ENCODE measurements at places on chromosomes 2 and 18.

- no peak for DNase-seq
These were observed 32.1 kb upstream of the SLC66A3 start for GRCh38 chr2:11123001-11123809.

DNA sequence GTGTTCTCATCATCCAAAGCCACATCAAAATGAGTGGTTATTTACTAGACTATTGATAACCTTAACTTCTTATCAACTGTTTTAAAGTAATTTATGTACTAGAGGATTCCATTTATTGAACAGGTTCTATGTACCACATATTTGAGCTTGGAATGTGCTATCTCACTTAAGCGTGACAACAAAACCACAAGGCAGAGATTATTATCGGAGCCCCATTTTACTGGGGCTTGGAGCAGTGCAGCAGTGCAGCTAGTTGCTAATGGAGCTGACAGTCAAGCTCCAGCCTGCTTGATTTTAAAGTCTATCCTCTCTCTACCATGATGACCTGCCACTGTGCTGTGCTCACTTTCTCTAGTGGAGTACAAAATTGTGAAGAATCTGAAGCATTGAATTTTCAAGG, 24.6 kb downstream of the GCG start:
- no peak for DNase-seq

GRCh38 chr18:79763407-79763806, 34.3 kb upstream of the KCNG2 start:
- DNase-seq = no peak

DNA sequence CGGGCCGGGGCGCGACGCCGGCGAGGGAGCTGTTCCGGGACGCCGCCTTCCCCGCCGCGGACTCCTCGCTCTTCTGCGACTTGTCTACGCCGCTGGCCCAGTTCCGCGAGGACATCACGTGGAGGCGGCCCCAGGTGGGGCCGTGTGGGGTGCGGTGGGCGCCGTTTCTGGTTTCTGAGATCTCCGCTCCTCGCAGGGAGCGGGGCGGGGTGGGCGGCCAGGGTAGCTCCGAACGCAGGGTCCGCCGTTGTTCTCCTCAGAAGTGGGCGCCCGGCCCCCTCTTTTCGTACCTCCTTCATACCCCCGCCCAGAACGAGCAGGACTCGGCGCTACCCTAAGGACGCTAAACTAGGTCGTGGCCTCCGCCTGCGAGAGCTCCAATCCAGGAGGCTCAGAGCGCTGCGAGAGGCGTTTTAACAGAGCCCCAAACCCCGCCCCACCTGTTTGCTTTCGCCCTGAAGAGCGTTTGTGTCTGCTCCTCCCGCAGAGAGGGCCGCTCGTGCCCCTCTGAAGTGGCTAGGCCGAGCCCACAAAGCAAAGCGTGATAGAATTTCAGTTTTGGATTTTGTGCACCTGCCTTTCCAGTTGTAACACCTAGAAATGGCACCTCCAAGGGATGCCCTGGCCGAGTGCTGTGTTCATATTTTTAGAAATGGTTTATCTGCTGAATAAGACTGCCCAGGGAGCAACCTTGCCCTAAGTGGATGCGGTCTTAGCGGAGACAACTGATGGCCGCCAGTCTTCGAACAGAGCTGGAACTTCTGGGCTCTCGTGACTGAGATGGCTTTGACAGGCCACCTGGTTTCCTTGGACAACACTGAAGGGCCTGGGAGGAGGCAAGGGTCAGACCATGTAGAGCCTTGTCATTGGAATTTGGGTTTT, 626 bp downstream of the CAPN10 start:
- peak; percentile 40 for DNase-seq

- no peak for DNase-seq
These were observed 97.9 kb downstream of the ACKR3 start for GRCh38 chr2:236667526-236667925.

DNA sequence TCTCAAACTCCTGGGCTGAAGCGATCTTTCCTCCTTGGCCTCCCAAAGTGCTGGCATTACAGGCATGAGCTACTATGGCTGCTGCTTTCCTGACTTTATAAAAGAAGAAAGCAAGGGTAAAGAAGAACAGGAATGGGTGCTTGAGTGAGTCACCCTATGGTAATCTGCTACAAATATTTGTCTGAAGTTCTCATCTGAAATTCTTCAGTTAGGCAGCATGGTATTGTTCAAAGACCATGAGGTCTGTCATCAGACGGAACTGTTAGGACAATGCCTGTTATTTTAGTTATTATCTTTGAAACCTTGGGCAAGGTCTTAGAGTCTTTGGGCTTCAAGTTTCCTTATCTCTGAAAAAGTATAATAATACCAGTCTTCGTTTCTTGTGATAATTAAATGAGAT, 695.8 kb downstream of the RNF144A start:
- no peak for DNase-seq

DNA sequence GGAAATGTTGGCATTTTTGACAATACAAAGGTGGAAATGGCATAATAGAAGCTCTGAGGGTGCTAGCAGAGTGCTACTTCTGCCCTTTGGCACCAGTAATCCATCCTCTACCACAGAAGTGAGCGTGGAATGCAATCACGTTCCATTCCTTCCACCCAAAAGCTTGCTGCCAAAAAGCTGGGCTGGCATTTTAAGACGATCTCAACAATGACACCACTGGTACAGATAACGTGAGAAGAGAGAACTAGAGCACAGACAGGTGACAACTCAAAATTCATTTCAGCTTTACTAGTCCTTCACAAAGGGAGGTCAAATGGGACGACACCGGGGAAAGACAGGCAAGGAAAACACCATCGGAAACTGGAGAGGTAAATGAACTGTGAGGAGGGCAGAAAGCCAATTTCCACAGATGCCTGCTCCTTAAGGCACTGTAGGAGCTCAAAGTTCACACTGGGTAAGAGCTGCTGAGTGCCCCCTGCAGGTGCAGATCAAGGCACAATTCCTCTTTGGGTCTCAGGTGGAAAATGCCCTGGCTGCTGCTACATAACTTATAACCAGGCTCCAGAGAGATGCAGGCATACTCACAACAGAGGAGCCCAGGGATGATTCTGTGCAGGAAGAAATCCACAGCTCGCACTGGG, 50.7 kb upstream of the RNU4ATAC start:
- no peak for DNase-seq

GRCh38 chr2:28356095-28356911, 36.4 kb upstream of the FOSL2 start:
- no peak for DNase-seq

All from NCI-H748 treated with DMSO at 0.1 percent for 48 hours (cell line).